ENCODE measurements at places on chromosomes 5 and 9.

DNA sequence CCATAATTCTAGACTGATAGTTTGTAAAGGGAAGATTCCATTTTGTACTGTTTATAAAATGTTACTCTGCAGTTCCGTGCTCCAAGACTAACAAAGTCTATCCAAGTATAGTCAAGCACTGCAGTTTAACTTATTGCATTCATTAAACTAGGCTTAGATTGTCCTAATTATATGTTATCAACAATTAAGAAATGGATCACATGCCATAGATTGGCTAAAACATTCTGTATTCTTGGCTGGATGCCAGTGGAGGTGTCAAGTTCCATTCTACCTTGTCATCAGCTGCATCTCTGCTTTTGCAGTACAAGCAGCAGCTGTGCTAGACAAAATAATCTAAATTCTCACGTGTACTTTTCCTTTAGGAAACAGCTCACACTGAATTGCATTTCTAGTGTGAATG is 69.4 kb upstream of the MEF2C start:
- no peak for DNase-seq

DNA sequence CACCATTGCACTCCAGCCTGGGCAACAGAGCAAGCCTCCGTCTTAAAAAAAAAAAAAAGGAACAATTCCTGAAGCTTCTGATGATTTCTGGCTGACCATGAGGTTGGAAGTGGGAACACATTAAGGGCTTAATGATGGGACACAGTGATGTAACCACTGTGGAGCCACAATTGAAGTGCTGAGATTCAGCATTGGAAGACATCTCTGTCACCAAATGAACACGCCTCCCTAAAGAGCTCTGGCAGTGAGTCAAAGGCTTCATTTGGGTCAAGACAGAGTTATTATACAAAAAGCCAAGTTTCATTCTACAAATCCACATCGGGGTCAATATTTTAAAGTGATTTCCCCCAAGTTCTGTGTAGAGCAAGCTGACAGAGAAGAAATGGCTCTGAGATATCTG is 4.5 kb upstream of the S1PR3 start:
- no peak for DNase-seq

GRCh38 chr9:75083188-75083970 is 4.6 kb downstream of the NMRK1 start:
- no peak for DNase-seq

- no peak for DNase-seq
Observed at GRCh38 chr5:155512329-155512728, 498.8 kb downstream of the KIF4B start.

GRCh38 chr5:172630482-172630881 is 10.6 kb upstream of the NEURL1B start:
- no peak for DNase-seq
